Lower leg skin (tissue), 4 donors: ENCODE measurements at places on chromosomes 5 and 9. TPM values are rescaled to one million over a fixed set of nuclear protein-coding genes. Genes with fewer than 3 reads are reported as not detected.

- no peak for DNase-seq
Measured at GRCh38 chr9:5052838-5053237, 67.8 kb downstream of the JAK2 start.

GRCh38 chr9:82183181-82183860, 194.7 kb downstream of the SPATA31D1 start:
- no peak for DNase-seq

- DNase-seq: no peak
Measured at GRCh38 chr9:69089491-69089890, 53.9 kb downstream of the FXN start.

DNA sequence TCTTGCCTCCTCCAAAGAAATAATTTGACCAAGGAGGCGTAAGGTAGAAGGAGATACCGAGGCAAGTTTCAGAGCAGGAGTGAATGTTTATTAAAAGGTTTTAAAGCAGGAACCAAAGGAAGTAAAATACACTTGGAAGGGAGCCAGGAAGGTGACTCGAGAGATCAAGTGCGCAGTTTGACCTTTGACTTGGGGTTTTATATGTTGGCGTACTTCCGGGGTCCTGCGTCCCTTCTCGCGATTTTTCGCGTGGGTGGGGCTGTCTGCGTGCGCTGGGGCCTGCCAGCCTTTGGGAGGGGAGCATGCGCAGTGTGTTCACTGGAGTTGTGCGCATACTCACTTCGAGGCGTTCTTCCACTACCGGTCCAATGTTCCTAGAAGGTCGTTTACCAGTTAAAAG, 166.0 kb upstream of the IRX2 start:
- DNase-seq: no peak

DNA sequence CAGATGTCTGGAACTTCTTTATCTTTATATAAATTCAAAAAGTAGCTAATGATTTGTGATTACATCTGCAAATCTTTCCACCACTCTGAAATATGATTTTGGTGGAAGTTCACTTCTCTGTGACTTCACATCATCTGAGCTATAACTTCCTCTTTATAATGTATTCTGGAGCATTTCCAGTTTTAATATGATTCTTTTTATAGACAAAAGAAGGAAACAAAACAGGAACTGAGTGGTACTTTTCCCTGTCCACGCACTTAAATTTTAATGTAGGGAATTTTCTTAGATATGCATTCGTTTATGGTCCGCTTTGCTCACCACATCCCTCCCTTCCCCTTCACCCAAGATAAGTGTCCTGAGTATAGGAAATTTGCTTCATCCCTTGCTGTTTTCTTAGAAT, 333.5 kb downstream of the CHSY3 start:
- no peak for DNase-seq

- DNase-seq: no peak
Measured at GRCh38 chr9:127778280-127779135, at the start of gene SH2D3C. Gene SH2D3C, minus strand, starts transcription at chr9:127778666. Its CDS starts 39 bp downstream, at chr9:127778627.

DNA sequence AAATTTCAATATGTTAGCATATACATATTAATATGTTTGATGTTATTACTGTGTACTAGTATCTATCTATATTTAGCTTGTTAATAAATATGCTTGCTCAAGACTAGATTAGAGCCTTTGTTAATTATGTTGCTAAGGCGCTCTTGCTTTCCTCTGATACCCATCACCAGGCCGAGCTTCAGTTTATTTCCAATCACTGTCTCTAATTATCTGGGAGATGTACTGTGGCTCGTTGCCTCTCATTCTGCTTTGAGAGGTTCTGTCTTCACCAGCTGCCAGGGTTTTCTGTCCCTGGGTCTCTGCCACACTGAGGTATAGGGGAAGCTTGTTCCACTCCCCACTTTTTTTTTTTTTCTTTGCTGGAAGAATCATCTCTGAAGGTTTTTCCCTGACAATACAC, 21.0 kb upstream of the TAF11L2 start:
- no peak for DNase-seq

DNA sequence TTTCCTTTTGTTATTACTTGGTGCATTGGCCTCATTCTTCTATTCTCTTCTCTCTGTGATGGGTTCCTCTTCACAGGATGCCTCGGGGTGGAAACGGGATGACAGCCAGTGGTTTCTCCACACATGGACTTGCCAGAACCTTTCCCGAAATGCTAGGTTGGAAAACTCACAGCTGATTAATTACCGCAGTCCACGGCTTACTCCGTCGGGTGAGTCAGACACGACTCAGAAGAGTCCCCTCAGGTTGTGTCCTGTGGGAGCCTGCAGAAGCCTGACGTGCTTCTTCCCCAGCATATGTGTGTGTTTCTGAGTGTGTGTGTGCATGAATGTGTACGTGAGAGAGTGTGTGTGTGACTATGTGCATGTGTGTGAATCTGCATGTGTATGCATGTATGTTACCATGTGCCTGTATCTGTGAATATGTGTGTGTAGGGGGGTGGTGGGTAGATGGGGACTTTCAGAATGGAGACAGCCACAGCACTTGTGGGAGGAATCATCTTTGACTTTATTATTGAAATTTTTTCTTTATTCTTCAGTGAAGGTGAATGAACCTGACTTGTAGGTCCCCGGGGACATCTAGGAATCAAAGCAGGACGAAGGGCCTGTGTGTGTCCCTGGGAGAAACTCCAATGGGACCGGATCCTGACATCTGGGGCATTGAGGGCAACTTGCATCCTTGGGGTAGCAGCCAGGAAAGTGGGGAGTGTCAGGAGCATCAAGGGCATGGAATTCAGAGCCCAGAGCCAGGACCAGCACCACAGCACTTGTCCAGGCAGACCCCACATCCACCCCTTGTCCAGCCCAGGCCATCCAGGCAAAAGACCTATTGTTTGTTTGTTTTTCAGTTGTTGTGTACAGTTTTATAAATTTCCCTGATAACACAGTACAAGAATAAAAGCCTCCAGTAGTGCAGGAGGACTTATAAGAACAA, 21.9 kb upstream of the MED10 start:
- peak; percentile 78 for DNase-seq

- DNase-seq: no peak
Measured at GRCh38 chr5:79713727-79714126, 24.1 kb downstream of the CMYA5 start.

- DNase-seq: no peak
Measured at GRCh38 chr5:143011585-143011984, 241.4 kb downstream of the ARHGAP26 start.

DNA sequence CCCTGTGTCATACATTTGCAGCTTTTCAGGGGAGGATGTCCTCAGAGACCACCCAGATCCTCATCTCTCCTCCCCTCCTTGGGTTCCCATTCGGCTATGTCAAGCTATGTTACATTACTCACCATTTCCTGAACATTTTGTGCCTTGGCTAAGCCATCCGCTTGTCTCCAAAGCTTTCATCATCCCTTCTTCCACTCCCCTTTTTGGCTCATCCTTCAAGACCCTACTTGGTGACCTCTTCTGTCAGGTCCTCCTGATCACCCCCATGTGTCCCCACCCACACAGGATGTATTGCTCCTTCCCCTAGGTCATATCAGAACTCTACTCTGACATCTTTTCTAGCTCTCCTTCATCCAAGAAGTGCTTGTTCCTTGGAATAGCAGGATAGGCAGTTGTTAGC, 81.8 kb downstream of the BOD1 start:
- no peak for DNase-seq

- DNase-seq: no peak
Measured at GRCh38 chr9:83133316-83133715, 70.4 kb upstream of the RASEF start.

DNA sequence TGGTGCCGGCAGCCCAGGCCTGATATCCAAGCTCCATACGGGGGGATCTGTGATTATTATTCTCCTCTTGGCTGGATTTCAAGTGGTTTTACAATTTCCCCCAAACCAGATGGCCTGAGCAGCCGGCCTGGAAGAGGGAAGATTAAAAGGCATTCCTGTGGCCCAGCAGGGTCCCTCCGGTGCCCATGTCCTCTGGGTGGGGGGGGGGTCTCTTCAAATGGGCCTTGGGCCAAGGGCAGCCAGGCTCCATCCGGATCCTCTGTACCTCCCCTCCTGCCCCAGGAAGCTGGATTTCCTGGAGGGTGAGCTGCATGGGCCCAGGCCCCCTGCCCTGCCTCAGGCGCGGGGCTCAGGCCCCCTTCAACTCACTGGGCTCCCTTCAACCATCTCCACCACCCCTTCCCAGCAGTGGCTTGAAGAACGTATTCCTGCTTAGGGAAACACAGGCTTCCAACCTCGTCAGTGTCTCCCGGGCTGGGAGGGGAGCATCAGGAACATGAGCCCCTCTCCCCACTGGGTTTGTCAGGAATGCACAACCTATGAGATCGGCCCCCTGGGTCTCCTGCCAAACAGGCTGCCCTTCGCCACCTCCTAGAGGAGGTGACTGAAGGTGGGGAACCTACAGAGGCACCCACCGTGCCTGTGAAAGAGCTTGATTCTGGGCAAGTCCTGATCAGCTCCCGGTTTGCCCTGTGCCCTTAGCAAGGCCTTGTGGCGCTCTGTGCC, 62.9 kb upstream of the ORM1 start:
- DNase-seq: no peak

- peak; percentile 68 for DNase-seq
Measured at GRCh38 chr5:173392-174290, 17.7 kb upstream of the LRRC14B start.

GRCh38 chr5:60519372-60519771, 180.6 kb downstream of the DEPDC1B start:
- no peak for DNase-seq

GRCh38 chr5:140630292-140631035, 2.5 kb downstream of the CD14 start:
- DNase-seq: no peak

DNA sequence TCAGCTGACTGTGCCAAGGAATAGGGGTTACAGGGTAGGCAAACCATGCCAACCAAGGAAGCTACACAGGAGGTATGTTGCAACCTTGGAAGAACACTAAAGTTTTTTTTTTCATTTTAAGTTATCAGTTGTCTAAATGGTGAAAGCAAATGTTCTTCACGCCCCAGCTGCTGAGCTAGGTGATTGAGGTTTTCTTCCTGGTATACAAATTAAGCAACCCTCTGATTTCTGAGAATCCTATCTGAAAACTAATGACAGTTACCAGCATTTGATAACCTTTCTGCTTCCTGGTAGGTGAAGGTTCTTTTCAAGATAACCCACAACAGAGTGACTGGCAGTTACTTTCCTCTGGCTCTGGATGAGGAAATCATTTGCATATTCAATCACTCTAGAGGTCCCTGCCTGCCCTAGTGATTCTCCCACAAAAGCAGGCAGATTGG, 194.9 kb downstream of the ATP10B start:
- no peak for DNase-seq

GRCh38 chr5:159929176-159929575, 12.9 kb downstream of the ADRA1B start:
- DNase-seq: no peak

DNA sequence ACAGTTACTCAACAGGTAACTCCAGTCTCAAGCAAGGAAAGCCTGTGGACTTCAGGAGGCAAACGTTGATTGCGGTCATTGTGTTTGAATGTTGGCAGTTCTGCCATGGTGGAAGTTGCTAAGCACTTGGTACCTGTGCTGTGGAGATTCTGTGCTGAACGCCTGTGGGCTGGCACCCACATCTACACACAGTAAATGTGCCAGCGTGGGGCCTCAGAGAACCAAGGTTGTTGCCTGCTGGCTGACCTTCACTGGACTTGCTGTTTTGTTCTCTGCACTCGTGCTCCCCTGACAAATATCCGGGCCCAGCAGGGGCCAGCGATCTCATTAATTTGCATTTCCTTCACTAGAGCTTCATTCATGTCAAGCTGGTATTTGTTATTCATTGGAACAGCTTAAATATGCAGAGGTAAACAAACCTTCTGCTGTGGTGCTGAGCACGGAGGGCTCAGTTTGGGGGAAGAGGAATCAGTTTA, 141.8 kb downstream of the PRKACG start:
- no peak for DNase-seq

DNA sequence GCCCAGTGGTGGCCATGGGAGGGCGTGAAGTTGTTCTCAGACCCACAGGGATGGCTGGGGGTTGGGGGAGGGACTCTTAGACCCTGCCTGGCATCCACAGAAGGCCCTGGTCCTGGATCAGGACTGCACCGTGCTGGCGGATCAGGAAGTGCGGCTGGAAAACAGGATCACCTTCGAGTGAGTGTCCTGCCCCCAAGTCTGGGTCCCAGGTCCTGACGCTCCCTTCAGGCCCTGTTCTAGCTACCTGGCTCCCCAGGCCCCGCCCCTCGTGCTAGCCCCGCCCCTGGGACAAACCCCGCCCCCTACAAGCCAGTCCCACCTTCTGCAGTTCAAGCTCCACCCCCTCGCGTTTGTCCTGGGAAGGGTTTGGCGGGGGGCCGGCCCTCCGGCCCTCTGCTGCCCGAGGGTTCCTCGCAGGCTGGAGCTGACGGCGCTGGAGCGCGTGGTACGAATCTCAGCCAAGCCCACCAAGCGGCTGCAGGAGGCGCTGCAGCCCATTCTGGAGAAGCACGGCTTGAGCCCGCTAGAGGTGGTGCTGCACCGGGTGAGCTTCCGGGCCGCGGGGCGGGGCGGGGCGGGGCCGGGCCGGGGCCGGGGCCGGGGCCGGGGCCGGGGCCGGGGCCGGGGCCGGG, 12.9 kb downstream of the RGS14 start:
- DNase-seq: no peak

DNA sequence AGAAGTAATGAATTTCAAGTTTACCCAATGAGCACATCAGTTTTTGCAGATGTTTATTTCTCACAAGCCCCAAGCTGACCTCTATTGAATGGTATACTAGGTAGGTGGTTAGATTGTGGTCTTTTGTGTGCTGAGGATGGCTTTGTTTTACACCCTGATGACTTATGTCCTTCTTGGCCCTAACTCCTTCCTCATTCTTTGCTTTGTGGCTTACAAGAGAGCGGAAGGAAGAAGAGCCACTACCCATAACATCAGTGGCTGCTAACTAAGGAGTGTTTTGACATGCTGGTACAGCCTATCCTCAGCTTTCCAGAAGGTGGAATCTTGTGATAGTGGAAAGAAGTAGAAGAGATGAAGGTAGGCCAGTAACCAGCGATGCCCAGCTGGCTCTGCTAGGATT, 85.7 kb upstream of the NTRK2 start:
- DNase-seq: no peak

- peak; percentile 25 for DNase-seq
Measured at GRCh38 chr5:2848619-2849018, 97.1 kb upstream of the IRX2 start.

GRCh38 chr9:86217076-86217755, 42.2 kb downstream of the C9orf153 start:
- DNase-seq: no peak

FAM151B gene
- 0.38 TPM for total RNA-seq

CTNND2 gene
- total RNA-seq: 0.76 TPM

CNTNAP3B gene
- total RNA-seq: 6.4 TPM

BARHL1 gene
- total RNA-seq: not detected

ACTBL2 gene
- 2.2 TPM for total RNA-seq

BTNL3 gene
- not detected for total RNA-seq

LIX1 gene
- not detected for total RNA-seq

TBC1D2 gene
- 56.3 TPM for total RNA-seq
